HT1080 (cell line): ENCODE measurements at places on chromosomes 16 and 17.

- DNase-seq, result peak; percentile 40
Measured at GRCh38 chr17:27569257-27569722, 61.7 kb upstream of the LGALS9 start.

DNA sequence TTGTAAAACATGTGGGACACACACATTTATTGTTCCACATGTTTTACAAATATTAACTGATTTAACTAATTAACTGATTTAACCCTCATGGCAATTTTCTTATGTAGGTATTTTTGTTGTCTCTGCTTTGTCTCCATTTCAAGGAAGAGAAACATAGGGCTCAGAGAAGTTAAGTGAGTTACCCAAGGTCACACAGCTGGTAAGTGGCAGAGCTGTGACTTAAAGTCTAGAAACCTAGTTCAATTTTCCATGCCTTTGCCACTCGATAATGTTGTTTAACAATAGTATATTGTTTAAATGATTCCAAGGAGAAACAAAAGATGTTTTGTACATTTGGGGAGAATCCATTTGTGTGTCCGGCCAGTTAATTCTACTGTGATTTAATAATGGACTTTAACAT, 284.1 kb upstream of the CDH5 start:
- DNase-seq, result no peak

- DNase-seq, result peak; percentile 59
Measured at GRCh38 chr16:70738083-70738977, 52.5 kb upstream of the MTSS2 start.

DNA sequence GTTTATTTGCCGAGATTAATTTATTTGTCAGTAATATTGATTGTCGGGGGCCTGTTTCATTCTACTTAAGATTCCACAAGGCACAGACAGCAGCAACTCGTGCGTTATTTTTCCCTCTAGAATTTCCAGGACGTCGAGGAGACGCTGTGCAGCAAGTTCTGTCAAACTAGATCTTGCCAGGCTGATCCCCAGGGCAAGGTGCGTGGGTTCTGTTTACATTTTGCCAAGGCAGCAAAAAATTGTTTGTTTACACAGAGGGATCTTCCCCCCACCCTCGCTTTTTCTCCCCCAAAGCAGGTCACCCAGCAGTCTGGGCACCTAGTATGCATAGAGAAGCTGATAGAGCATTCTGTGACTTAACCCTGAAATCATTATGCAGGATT, 111.4 kb downstream of the IRX3 start:
- no peak for DNase-seq

GRCh38 chr17:55344514-55344997, 77.1 kb downstream of the MMD start:
- DNase-seq, result no peak

- peak; percentile 63 for DNase-seq
Measured at GRCh38 chr17:40362696-40363110, 1.8 kb downstream of the GJD3 start.

- no peak for DNase-seq
Measured at GRCh38 chr16:66653581-66654350, 42.8 kb downstream of the CMTM4 start.
